Epithelial cell of alveolus of lung (primary cell): ENCODE measurements at places on chromosomes 11 and 22. TPM values are rescaled to one million over a fixed set of nuclear protein-coding genes. Genes with fewer than 3 reads are reported as not detected.

FLRT1 gene
- 0.26 and 0.56 TPM in 2 replicates for total RNA-seq

KRTAP5-5 gene
- total RNA-seq, result not detected in 2 replicates

OR6T1 gene
- not detected in 2 replicates for total RNA-seq

NAA40 gene
- 7.0 and 12.5 TPM in 2 replicates for total RNA-seq

SLC5A12 gene
- total RNA-seq, result not detected in 2 replicates

MOGAT2 gene
- not detected in 2 replicates for total RNA-seq

MYBPC3 gene
- total RNA-seq, result not detected in 2 replicates

C22orf39 gene
- 22.2 and 33.3 TPM in 2 replicates for total RNA-seq

JHY gene
- 0.40 and 1.6 TPM in 2 replicates for total RNA-seq

SLC3A2 gene
- 146 and 183 TPM in 2 replicates for total RNA-seq

OR51B2 gene
- total RNA-seq, result not detected in 2 replicates

OR52H1 gene
- 0.16 TPM in 1 of 2 replicates, not detected in the other for total RNA-seq

MUC15 gene
- not detected in 2 replicates for total RNA-seq

SLC22A12 gene
- not detected in 2 replicates for total RNA-seq
